Stomach (tissue), 19 donors: ENCODE measurements at places on chromosomes 5 and 9. TPM values are rescaled to one million over a fixed set of nuclear protein-coding genes. Genes with fewer than 3 reads are reported as not detected.

- no peaks in the 10 kb centered on the region for H3K36me3 ChIP-seq
- H3K4me1 ChIP-seq: no peaks in the 10 kb centered on the region
- peaks cover 5% of the 10 kb centered on the region for H3K27me3 ChIP-seq
- no peak overlapping the region for H3K27ac ChIP-seq
- H3K4me3 ChIP-seq: no peak overlapping the region
- peak; percentile 26 for DNase-seq
Observed at GRCh38 chr5:155616779-155617392, 603.3 kb downstream of the KIF4B start.

GRCh38 chr9:38292480-38292879 lies 100.0 kb upstream of the ALDH1B1 start:
- no peak for DNase-seq
- no peaks in the 10 kb centered on the region for H3K36me3 ChIP-seq
- no peak overlapping the region for H3K4me3 ChIP-seq
- no peak overlapping the region for H3K27ac ChIP-seq

DNA sequence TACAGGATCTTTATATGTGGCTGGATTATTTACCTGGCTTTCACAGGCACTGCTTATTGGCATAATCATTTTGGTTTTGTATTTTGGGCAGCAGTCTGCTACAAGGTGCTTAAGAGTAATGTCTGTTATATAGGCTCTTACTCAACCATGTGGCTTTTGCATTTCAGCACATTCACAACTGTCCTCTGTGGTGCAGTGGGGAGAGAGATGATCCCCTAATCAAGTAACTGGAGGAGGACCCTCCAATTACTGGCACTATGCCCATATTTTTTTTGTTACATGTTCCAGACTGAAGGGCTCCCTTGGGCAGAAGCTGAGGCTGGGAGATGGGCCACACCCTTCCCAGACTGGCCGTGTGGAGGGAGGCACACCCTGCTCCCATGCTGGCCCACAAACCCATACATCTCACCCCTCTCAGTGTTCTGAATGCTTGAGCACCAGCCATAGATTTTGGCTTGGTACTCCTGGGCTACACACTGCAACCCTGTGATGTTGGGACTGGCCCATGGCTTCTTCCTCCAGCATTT lies 173.5 kb downstream of the FAM174A start:
- no peak for DNase-seq
- no peak overlapping the region for H3K4me3 ChIP-seq
- no peaks in the 10 kb centered on the region for H3K27me3 ChIP-seq
- H3K27ac ChIP-seq: no peak overlapping the region

DNA sequence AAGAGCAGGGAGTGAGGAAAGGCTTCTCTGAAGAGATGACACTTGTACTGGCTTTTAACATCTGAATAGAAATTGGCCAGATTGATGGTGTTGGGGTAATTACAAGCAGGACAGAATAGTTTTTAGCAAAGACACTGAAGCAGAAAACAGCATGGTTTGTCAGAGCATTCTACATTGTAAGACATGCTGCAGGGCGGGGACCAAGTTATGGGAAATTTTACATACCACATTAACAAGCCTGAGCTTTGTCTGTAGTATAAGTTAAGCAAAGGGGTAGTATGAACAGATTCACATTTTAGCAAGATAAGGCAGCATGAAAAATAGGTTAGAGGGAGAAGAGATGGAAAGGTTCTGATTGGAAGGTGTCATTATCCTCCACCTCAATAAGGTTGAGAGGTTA lies 66.5 kb downstream of the JMY start:
- peaks cover 22% of the 10 kb centered on the region for H3K4me1 ChIP-seq
- no peaks in the 10 kb centered on the region for H3K27me3 ChIP-seq
- DNase-seq: no peak
- no peak overlapping the region for H3K4me3 ChIP-seq
- peaks cover 85% of the 10 kb centered on the region for H3K36me3 ChIP-seq

DNA sequence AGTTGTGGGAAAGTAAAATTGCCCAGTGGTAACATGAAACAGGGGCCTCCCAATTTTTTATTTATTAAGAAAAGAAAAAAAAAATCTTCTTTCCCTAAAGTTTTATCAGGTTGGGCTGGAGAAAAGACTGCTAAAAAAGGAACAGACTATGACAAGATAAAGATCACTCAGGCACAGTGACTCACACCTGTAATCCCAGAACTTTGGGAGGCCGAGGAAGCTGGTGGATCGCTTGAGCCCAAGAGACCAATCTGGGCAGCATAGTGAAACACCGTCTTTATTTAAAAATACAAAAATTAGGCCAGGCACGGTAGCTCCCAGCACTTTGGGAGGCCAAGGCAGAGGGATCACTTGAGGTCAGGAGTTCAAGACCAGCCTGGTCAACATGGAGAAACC lies 312.5 kb downstream of the CETN3 start:
- H3K4me3 ChIP-seq: no peak overlapping the region
- no peaks in the 10 kb centered on the region for H3K4me1 ChIP-seq
- no peaks in the 10 kb centered on the region for H3K36me3 ChIP-seq

DNA sequence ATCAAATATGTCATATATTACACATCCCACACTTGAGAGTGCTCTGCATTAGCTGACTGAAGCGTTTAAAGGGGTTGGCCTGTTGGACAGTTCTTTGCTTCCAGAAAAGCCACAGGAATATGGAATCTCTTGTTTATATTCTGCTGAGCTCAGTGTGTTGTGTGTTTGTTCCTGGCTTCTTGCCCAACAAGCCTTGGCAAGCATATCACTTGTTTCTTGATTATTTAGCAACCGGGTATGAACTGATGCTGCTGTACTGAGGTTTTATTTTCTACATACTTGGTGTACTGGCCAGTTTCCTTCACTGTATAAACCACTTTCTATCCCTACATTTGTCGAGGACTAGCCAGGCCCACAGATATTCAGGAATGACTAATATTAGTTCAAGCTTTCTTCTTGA lies 378.9 kb downstream of the KCTD16 start:
- H3K4me3 ChIP-seq: no peak overlapping the region
- no peak overlapping the region for H3K27ac ChIP-seq
- H3K27me3 ChIP-seq: no peaks in the 10 kb centered on the region
- no peaks in the 10 kb centered on the region for H3K4me1 ChIP-seq
- H3K36me3 ChIP-seq: no peaks in the 10 kb centered on the region

DNA sequence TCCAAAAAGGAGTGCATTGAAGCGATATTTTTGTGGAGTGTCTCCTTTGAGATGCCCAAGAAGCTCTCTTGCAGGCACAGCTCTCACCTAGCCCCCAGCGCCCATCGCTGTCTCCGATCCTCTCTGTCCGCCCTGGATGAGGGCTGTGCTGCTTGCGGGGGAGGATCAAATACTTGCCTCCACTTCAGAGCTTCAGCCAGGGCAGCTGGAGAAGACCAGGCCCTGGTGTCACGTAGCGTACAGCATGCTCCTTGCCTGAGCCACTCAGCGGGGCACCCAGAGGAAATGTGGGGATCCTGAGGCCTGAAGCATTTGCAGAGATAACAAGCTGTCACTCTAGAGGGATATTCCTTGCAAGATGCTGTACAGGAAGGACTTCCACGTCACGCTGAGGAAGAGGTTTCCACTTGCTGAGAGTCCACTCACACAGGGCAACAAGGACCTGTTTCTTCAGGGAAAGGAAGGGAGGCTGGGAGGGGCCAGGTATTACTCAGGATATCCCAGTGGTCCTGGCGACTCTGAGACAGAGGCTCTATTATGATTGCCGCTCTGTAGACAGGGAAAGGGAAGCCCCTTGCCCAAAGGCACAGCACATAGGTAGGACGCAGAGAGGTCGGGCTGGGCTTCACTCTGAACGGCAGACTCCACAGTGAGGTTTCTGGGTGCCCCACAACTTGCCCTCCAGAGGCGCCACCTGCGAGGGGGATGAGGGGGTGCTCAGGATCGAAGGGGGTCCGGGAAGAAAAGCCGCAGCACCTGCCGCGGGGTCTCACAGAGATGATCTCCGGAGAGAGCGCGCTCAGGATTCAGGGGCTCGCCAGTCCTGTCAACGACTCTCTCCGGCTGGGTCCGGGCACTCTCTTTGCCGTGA lies 64.0 kb downstream of the CRB2 start:
- H3K27me3 ChIP-seq: no peaks in the 10 kb centered on the region
- no peaks in the 10 kb centered on the region for H3K4me1 ChIP-seq
- DNase-seq: no peak
- H3K36me3 ChIP-seq: peaks cover 6% of the 10 kb centered on the region

DNA sequence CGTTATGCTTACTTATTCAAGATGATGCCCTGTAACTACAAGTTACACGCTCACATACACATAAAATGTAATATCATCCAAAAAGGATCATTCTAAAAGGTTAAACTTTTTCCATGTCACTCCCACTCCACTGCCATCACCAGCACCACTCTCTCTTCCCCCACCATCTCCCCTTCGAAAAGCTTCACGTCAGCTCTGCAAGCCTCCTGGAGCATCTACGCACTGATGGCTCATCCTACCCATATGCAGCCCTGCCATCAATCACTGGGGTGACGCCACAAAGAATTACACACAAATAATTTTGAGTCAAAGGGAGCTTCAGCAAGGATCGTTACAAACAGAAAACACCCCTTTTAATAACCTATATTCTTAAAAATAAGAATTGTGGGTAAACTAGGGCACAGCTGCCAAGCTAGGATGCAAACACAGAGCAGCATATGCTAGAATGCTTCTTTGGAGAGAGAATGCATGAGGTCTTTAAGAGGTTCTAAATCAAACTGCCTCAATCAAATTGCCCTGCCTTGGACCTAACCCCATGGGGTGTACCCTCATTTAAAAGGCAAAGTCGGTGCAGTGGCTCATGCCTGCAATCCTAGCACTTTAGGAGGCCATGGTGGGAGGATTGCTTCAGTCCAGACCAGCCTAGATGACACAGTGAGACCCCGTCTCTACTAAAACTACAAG lies 56.1 kb downstream of the SHB start:
- no peaks in the 10 kb centered on the region for H3K27me3 ChIP-seq
- H3K4me3 ChIP-seq: no peak overlapping the region
- DNase-seq: no peak
- H3K36me3 ChIP-seq: no peaks in the 10 kb centered on the region

DNA sequence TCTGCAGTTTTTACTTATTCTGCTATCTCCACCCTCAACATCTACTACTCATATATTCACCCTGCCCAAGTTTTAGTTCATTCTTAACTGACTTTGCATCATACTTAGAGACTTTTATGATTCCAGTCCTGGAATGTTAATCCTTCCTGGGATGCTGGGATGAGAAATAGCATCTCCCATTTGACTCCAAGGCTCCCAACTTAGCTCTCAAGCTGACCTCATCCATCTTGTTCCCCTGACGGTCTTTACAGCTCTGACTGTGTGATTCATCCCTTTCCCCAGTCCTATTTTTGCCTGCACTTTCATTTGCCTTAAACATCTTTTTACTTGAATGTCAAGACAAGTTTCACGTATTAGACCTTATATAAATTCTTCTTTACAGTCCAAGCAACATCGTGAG lies 297.8 kb downstream of the EPB41L4A start:
- H3K27ac ChIP-seq: no peak overlapping the region
- no peaks in the 10 kb centered on the region for H3K4me1 ChIP-seq
- no peak overlapping the region for H3K4me3 ChIP-seq
- no peaks in the 10 kb centered on the region for H3K36me3 ChIP-seq
- no peaks in the 10 kb centered on the region for H3K27me3 ChIP-seq
- DNase-seq: no peak

DNA sequence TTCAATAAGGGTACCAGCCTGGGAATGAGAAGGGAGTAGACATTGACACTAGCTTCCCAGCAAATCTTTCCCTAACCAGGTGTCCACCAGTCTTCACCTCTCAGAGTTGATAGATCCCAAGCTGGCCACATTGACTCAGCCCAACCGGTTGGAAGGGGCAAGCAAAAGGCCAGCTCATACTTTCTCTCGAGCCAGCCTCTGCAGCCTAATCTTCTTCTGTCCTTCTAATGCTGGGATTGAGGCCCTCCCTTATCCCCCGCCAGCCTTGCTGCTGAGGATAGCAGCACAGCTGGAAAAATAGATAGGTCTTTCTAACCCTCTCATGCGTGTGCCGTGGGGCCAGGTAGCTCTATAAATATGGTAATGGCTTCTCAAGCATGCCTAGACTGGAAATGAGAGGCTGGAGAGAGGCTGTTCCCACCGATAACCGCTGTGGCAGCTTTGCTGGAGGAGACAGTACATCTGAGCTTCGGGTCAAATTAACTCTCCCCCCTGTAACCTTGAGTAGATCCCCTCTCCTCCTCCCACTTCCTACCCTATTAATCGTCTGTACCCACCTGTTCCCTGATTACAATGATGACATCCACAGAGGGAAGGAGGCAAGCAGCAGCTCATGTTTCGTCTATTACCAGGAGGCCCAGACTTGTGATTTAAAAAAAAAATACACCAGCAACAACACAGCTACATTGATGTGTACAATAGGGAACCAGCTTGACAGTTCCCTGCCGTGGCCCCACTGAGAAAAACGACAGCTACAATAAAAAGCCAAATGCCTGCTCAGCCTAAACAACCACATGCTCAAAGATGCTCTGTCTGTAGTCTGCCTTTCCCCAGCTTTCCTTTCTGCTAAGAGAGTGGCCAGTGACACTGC lies 219.9 kb upstream of the BRINP1 start:
- no peak overlapping the region for H3K27ac ChIP-seq
- no peaks in the 10 kb centered on the region for H3K36me3 ChIP-seq
- DNase-seq: no peak
- H3K27me3 ChIP-seq: no peaks in the 10 kb centered on the region
- no peak overlapping the region for H3K4me3 ChIP-seq

DNA sequence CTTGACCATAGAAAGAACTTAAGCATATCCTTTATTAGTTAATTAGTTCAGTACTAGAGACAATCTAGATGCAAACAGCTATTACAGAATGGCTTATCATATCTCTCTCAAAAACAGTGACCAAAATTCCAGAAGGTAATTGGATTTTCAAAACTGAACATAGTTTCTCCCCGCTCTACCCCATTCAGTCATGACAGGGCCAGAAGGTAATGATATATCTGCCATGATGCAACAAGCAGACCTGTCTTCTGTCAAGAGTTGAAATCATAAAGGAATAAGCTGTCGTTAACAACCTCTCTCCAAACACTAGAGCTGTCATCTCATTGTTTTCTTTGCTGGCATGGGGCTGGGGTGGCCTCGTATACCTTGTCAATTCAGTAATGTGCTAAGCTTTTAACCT lies 200.5 kb upstream of the POU5F2 start:
- no peak overlapping the region for H3K4me3 ChIP-seq
- no peaks in the 10 kb centered on the region for H3K4me1 ChIP-seq
- H3K36me3 ChIP-seq: no peaks in the 10 kb centered on the region
- H3K27ac ChIP-seq: no peak overlapping the region
- no peaks in the 10 kb centered on the region for H3K27me3 ChIP-seq

DNA sequence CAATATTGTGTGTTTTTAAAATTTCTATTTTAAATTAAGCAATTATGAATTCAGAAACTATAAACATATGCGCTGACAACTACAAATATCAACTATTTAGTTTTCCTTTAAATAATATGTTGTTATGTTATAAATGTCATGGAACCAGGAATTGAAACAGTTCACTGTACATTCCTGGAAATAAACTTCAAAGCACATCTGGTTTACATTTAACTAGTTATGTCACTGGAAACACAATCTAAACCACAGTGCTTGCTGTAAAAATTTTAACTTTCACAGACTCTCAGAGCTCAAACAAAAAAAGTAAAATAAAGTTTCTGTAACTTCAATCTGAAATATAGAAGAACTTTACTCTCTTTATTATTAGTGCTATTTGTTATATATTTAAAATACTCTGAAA lies 179.2 kb downstream of the FBN2 start:
- DNase-seq: peak; percentile 30
- H3K36me3 ChIP-seq: no peaks in the 10 kb centered on the region
- H3K27me3 ChIP-seq: no peaks in the 10 kb centered on the region

- H3K27me3 ChIP-seq: no peaks in the 10 kb centered on the region
- H3K4me3 ChIP-seq: no peak overlapping the region
- peaks cover 90% of the 10 kb centered on the region for H3K36me3 ChIP-seq
- no peak for DNase-seq
Observed at GRCh38 chr9:130129432-130130061, 42.7 kb upstream of the NCS1 start.

Gene EIF4E1B
- total RNA-seq: not detected
